ENCODE measurements at places on chromosomes 5 and 9. TPM values are rescaled to one million over a fixed set of nuclear protein-coding genes. Genes with fewer than 3 reads are reported as not detected.

The DMRT2 gene
- total RNA-seq, result 0.62 TPM

The MOB3B gene
- 0.12 TPM for total RNA-seq

The ANKRD55 gene
- not detected for total RNA-seq

The ADAMTS2 gene
- total RNA-seq, result 31.4 TPM

The CCDC152 gene
- 1.2 TPM for total RNA-seq

The SPATA31C1 gene
- not detected for total RNA-seq

The SPATA31C2 gene
- not detected for total RNA-seq

The SLC34A1 gene
- not detected for total RNA-seq

The ZSWIM6 gene
- 8.4 TPM for total RNA-seq

The ACOT12 gene
- 0.37 TPM for total RNA-seq

The FAM120AOS gene
- total RNA-seq, result 33.6 TPM

The GAS1 gene
- 40.2 TPM for total RNA-seq

The CYSRT1 gene
- total RNA-seq, result 0.55 TPM

The CLIC3 gene
- 0.55 TPM for total RNA-seq

The PRRT1B gene
- not detected for total RNA-seq

The APBA1 gene
- total RNA-seq, result 9.2 TPM

The ABCA2 gene
- total RNA-seq, result 19.0 TPM

The PCDHB10 gene
- 0.12 TPM for total RNA-seq

The NCS1 gene
- total RNA-seq, result 54.2 TPM

The PDE4D gene
- 36.6 TPM for total RNA-seq

The CCDC112 gene
- total RNA-seq, result 10.1 TPM

The CBY3 gene
- total RNA-seq, result not detected

All from uterine smooth muscle cell (primary cell).